ENCODE measurements at places on chromosomes 2 and 18. TPM values are rescaled to one million over a fixed set of nuclear protein-coding genes. Genes with fewer than 3 reads are reported as not detected.

DNA sequence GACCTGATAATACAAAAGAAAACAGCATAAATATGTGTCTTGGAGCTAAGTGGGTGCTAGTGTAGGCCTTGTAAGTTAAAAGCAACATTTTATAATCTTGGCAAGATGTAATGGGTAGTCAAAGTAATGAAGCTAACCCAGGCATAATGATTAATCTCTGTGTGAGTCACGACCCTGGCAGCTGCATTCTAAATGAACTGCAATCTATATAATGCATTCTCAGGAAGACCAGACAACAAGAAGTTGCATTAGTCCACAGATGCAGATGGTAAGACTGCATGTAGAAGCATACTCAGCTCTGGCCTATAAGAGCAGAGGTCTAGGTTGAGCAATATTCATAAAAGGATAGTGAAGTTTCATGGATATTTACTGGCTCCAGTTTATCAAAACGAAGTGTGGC lies 85.6 kb upstream of the ETAA1 start:
- DNase-seq: no peak
- H3K4me1 ChIP-seq: no peaks in the 10 kb centered on the region
- H3K27ac ChIP-seq: no peak overlapping the region
- H3K4me3 ChIP-seq: no peak overlapping the region

DNA sequence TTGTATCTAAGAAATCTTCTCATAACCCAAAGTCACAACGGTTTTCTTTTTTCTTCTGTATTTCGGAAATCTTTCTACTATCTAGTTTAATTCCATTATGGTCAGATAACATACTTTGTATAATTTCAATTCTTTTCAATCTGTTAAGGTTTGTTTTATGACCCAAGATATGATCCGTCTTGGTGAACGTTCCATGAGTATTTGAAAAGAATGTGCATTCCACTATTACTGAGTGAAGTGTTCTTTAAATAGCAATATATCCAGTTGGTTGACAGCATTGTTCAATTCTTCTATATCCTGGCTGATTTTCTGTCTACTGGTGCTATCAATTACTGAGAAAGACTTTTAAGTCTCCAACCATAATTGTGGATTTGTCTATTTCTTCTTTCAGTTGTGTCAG lies 414.5 kb downstream of the TNS1 start:
- H3K27ac ChIP-seq: no peak overlapping the region
- H3K4me3 ChIP-seq: no peak overlapping the region
- H3K4me1 ChIP-seq: no peaks in the 10 kb centered on the region
- H3K36me3 ChIP-seq: no peaks in the 10 kb centered on the region

DNA sequence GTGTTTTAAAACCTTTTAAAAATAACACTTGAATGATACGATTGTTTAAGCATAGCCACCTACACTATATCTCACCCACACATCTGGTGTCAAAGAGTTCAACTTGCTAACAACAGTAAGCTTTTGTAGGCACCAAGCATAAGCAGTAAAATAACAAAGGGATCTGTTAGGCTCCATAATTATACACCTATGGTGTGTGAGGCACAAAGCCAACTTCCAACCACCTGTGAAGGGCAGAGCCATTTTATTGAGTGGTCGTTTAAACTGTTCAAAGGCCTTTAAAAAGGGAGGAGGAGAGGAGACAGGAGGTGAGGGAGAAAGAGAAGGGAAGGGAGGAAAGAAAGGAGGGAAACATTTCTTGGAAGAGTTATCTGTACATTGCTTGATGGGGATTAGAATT lies 27.9 kb downstream of the NEMP2 start:
- H3K4me1 ChIP-seq: peaks cover 23% of the 10 kb centered on the region
- H3K27ac ChIP-seq: peak overlapping the region; percentile 22
- H3K4me3 ChIP-seq: no peak overlapping the region
- DNase-seq: no peak
- H3K27me3 ChIP-seq: no peaks in the 10 kb centered on the region
- H3K36me3 ChIP-seq: peaks cover 2% of the 10 kb centered on the region

DNA sequence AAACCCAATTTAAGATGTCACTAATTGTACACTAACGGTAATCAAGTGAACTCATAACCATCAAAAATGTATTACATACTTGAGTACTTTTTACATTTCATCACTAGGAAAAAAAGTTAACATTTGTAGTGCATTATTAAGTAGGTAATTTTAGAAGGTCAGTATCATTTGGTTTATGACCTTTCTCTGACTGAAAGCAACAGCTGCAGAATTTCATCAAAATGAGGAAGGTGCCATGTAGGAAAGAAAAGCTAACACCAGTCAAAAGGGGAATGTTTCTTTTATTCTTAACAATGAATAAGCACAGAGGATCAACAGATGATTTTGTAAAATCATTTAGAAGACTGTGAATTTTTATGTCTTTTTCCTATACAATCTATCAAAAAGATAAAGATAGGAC lies 79.0 kb downstream of the PIGN start:
- no peak for DNase-seq
- no peaks in the 10 kb centered on the region for H3K27me3 ChIP-seq
- no peak overlapping the region for H3K4me3 ChIP-seq
- H3K4me1 ChIP-seq: no peaks in the 10 kb centered on the region

DNA sequence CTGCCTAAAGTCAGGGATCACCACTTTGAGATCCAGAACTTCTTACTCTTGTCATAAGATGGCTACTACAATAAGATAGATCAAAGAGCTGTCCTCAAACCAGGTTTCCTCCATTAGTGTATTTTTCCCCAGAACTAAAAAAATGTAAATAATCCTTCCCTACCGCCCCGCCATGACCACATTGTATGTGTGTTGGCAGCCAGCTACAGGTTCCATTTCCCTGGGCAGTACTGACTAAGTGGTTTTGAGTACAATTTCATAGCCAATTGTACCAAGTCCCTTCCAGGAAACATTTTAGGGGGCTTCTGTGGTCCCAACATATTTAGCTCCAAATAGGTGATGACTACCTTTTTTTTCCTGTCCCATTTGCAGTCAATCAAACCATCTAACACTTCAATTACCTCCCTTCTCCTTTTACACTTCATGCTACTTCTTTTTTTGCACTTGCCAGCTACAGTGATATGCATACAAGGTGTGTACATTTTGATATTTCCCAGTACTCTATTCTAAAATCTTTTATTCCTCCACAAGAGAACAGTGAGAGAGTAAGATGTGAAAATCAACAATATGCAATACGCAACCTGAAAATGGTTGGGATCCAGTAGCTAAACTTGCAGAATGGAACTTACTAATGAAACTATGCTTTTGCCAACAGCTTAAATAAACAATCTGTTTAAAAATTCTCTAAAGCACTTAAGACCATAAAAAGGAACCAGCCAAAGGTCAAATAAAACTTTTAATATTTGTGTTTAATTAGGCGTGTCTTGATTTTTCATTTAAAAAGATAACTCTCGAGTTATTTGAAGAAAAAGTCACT lies 3.9 kb downstream of the PUM2 start:
- H3K36me3 ChIP-seq: no peaks in the 10 kb centered on the region
- H3K4me1 ChIP-seq: peaks cover 40% of the 10 kb centered on the region
- DNase-seq: no peak
- no peak overlapping the region for H3K27ac ChIP-seq
- no peaks in the 10 kb centered on the region for H3K27me3 ChIP-seq
- H3K4me3 ChIP-seq: no peak overlapping the region

The NOP58 gene
- polyA plus RNA-seq: 58.2 TPM

The LRPPRC gene
- polyA plus RNA-seq: 17.6 TPM

The TCF23 gene
- not detected for polyA plus RNA-seq

Data from B cell (primary cell).